Ascending aorta (tissue), 2 donors: ENCODE measurements at places on chromosomes 11 and 22. TPM values are rescaled to one million over a fixed set of nuclear protein-coding genes. Genes with fewer than 3 reads are reported as not detected.

The ARL2 gene
- total RNA-seq = 187 TPM

The CDHR5 gene
- total RNA-seq = 5.0 TPM

The TIRAP gene
- 8.7 TPM for total RNA-seq

The LRRC32 gene
- 280 TPM for total RNA-seq

The ANGPTL5 gene
- not detected for total RNA-seq
